Stimulated activated CD8-positive, alpha-beta memory T cell treated with anti-CD3 and anti-CD28 coated beads, Interleukin-2, amount 100 ng/mL, for 1 hour (primary cell): ENCODE measurements at places on chromosomes 3 and 15.

GRCh38 chr15:39936187-39936586 lies 2.3 kb downstream of the EIF2AK4 start:
- no peak for DNase-seq

DNA sequence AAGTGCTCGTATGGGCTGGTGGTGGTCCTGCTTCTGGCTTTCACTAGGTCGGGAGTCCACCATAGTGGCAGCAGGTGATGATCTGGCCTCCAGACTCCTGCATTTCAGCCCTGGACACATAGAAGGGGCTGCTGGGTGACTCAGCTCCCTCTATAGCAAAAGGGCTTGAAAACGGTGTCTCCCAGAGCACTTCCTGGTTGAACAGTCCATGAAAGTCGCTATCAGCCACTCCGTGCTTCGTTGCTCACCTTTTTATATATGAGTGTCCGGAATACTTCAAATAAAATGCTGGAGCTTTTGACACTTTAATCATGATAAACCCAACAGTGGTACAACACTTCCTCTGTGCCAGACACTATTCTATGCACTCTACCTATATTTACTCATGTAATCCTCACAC lies 213.2 kb downstream of the PDZRN3 start:
- no peak for DNase-seq

DNA sequence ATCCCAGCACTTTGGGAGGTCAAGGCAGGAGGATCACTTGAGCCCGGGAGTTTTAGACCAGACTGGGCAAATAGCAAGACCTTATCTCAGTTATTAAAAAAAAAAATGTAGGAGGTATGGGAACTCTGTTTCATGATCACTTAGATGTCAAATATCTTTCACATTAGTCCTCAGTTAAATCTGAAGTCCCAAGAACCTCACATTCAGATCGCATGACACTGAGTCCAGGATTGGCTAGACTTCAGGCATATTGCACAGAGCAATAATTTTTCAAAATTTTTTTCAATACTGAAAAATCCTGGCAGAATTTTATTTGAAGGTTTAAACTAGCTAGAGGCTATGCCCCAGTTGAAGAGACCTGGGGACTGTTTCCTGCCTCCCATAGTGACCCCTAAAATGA lies 56.3 kb upstream of the ZNF148 start:
- DNase-seq: no peak

- no peak for DNase-seq
Observed at GRCh38 chr15:90271459-90272166, 6.1 kb downstream of the NGRN start.

GRCh38 chr3:140505213-140505612 lies 172.7 kb upstream of the TRIM42 start:
- DNase-seq: no peak

GRCh38 chr3:195517030-195517429 lies 26.1 kb downstream of the PPP1R2 start:
- no peak for DNase-seq

- DNase-seq: no peak
Observed at GRCh38 chr3:101383656-101384055, 63.3 kb upstream of the IMPG2 start.

GRCh38 chr15:58332676-58333400 lies 99.0 kb upstream of the LIPC start:
- DNase-seq: no peak

DNA sequence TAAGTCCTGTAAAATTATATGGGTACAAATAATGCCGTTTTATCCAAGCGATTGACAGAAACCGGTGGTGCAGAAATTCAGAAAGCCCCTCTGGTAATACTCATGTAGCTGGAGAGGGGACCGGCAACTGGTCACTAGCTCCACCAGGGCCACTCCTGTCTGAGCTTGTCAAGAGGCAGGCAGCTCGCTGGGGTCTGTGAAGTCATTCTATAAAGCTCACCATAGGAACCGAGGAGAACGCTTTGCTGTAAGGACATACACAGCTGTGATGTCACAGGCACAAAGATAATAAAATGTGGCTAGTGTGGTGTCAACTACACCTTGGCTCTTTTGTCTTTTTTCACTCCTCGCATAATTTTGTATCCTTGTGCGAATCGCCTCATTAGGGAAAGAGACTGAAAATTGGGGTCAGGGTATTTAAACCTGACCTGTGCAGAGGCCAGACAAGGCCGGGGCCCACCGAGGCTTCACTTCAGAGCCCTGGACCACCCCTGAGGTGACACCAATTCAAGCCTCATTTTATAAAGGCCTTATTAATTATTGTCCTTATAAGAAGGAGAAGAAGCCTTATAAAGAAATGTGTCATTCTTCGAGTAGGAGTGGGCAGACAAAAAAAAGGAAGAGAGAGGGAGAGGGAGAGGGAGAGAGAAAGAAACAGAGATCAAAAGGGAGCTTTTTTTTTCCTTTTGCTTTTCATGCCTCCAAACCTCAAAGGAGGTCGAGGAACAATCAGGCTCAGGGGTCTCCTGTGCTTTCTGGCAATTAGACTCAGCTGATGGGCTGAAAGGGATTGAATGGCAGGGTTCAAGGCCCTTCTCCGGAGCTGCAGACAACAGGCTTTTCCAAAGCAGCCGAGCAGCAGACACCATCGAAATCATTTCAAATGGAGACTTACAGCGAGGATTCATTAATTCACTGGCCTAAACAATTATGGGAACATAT lies 813.3 kb upstream of the ARRDC4 start:
- no peak for DNase-seq

DNA sequence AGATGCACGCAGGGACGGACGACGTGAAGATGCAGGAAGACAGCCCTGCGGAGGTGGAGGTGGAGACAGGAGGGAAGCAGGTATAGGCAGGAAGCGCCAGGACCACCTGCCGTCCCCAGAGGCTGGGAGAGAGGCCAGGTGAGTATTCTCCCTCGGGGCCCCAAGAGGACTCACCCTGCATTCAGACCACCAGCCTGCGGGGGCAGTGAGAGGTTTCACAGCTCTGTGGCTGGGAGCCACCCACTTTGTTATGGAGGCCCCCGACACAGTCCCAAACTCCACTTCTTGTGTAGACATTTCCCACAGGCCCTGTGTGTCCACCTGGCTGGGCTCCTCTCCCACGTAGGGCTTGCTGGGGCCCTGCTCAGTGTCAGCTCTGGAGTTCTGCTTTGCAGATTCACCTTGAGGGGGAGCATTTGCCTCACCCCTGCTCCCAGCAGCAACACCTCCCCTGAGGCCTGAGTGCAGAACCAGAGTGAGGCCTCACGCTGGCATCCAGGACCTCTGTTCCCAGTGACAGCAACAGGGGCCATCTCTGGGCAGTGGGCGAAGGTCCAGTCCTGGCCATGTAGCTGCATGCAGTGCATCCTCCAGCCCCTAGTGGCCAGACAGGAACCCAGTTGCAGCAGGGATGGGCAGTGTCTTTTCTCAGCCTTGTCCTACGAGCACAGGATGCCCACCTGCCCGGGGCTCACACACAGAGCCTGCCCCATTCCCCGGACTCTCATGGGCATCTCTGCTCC lies 119.4 kb upstream of the IQSEC1 start:
- no peak for DNase-seq

DNA sequence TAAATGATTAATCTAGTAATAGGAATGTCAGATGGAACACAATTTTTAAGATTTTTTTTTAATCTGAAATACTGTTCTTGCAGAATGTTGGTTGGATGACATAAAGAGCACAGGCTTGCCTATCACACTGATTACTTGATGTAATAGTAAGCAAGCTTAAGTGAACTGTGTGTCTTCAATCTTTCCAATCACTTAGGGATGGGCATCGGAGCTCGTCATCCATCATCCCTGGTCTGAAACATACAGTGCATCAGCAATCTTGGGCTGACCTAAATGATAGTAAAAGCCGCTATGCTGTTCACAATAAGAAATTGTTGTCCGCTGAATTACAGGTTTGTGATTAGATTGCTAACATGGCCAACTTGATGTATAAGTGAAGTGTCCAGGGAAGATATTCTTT lies 195.8 kb downstream of the WDR72 start:
- no peak for DNase-seq
